H7 (cell line): ENCODE measurements at places on chromosomes 1 and 21. TPM values are rescaled to one million over a fixed set of nuclear protein-coding genes. Genes with fewer than 3 reads are reported as not detected.

Gene SYNC
- total RNA-seq, result 0.07 and 0.45 TPM in 2 replicates

Gene ASCL5
- total RNA-seq, result 0.30 TPM in 1 of 2 replicates, not detected in the other

Gene SPRR1A
- not detected in 2 replicates for total RNA-seq

Gene GJC2
- total RNA-seq, result 1.7 TPM in 2 replicates

Gene WNT3A
- 0.31 and 0.33 TPM in 2 replicates for total RNA-seq

Gene AADACL3
- total RNA-seq, result 0.22 and 0.28 TPM in 2 replicates

Gene HCRTR1
- not detected in 2 replicates for total RNA-seq

DNA sequence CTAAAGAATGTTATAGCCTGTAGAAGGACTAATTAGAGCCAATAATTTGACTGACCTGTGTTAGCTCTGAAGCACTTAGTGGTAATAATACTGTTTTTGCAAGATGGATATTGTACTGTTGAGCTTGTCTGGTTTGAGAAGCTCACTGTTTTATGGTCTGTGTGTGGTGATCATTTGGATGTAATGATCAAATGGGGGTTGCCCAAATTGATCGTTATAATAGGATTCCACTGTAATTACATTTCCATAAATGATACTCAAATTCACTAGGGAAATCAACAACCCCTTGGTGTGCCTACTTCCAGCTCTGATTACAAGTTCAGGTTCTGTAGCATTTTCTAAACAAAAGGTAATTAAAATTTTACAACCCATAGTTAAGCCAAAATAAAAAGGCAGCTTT lies 971.4 kb downstream of the TTLL7 start:
- no peak for DNase-seq

- DNase-seq, result no peak
Measured at GRCh38 chr1:36755303-36756230, 272.9 kb upstream of the CSF3R start.

DNA sequence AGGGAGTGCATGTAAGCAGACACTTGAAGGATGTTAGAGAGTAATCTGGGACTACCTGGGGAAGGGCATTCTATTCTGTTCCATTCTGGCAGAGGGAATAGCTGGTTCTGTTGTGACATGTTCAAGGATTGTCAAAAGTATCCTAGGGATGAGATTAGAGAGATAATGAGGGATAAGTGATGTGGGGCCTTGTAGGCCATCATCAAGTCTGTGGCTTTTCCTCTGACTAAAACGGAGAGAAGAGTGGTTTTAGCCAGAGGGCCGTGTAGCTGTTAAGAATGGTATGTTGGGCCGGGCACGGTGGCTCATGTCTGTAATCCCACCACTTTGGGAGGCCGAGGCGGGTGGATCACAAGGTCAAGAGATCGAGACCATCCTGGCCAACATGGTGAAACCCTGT lies 23.6 kb downstream of the TGFB2 start:
- no peak for DNase-seq

GRCh38 chr21:40051801-40052200 lies 184.6 kb downstream of the PCP4 start:
- DNase-seq, result no peak

GRCh38 chr1:164440232-164440631 lies 118.8 kb upstream of the PBX1 start:
- peak; percentile 35 for DNase-seq

- DNase-seq, result no peak
Measured at GRCh38 chr1:155026588-155026987, 7.0 kb downstream of the DCST2 start.

- no peak for DNase-seq
Measured at GRCh38 chr21:29130270-29130969, at the start of gene MAP3K7CL. TSS of gene MAP3K7CL (plus strand) at chr21:29130644. CDS start at chr21:29133345, 2,701 bp downstream.

GRCh38 chr1:87048237-87048636 lies 133.8 kb downstream of the HS2ST1 start:
- DNase-seq, result no peak

- DNase-seq, result no peak
Measured at GRCh38 chr1:42952303-42953001, 6.2 kb downstream of the SLC2A1 start.
